ENCODE measurements at places on chromosomes 7 and 10. TPM values are rescaled to one million over a fixed set of nuclear protein-coding genes. Genes with fewer than 3 reads are reported as not detected.

LIPF gene
- total RNA-seq, result not detected

MDFIC gene
- 67.0 TPM for total RNA-seq

RBP4 gene
- total RNA-seq, result 0.17 TPM

FBXO24 gene
- total RNA-seq, result 0.92 TPM

GPC2 gene
- 9.6 TPM for total RNA-seq

CTAGE8 gene
- total RNA-seq, result 0.17 TPM

C10orf105 gene
- total RNA-seq, result not detected

ADAM22 gene
- 0.19 TPM for total RNA-seq

ZP3 gene
- not detected for total RNA-seq

DENND2A gene
- not detected for total RNA-seq

GIMAP6 gene
- not detected for total RNA-seq

FEZF1 gene
- total RNA-seq, result not detected

Data from LHCN-M2 (cell line).